Left forelimb (tissue), 1 donor: ENCODE measurements at places on chromosomes 2 and 18.

DNA sequence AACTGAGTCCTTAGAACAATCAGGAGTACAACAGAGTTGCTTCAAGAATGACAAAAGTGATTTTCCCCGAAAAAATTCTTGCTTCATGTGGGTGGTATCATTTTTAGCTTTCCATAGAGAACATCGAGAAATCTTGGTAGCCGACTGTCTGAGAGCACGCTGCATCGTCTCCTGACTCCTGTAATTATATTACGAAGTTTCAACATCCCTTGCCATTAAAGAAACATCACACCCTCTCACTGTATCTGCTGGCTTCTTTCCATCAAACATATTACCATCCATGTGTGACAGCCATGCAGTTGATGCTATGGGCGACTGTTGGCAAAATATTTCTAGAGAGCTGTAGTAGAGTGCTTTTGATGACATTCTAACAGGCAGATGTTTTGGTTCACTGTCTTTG, 311.2 kb downstream of the CMPK2 start:
- no peak for DNase-seq

- DNase-seq = no peak
Measured at GRCh38 chr2:62785810-62786597, 80.5 kb downstream of the EHBP1 start.

DNA sequence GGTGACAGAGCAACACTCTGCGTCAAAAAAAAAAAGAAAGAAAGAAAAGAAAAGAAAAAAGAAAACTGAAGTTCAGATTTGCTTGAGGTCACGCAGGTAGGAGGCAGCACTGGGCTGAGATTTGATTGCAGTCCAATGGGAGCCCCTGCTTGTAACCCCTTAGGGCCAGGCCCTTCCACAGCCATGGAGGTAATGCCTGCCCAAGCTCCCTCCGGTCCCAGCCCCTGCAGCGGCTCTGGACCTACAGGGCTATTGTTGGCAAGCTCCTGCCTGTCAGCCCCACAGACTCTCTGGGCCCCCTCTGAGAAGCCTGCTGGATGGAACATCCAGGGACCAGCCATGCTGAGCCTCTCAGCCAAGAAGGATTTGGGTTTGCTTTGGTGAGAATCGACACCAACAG, 12.2 kb downstream of the ZFP36L2 start:
- no peak for DNase-seq

DNA sequence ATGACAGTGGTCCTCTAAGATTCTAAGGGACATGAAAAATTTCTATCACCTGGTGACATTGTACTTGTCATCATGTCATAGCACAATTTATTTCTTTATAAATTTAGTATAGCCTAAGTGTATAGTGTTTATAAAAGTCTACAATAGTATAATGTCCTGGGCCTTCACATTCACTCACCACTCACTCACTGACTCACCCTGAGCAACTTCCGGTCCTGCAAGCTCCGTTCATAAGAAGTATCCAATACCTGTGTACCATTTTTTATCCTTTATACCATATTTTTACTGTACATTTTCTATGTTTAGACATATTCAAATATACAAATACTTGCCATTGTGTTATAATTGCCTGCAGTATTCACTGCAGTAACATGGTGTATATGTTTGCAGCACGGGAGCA, 72.8 kb upstream of the DSEL start:
- no peak for DNase-seq

DNA sequence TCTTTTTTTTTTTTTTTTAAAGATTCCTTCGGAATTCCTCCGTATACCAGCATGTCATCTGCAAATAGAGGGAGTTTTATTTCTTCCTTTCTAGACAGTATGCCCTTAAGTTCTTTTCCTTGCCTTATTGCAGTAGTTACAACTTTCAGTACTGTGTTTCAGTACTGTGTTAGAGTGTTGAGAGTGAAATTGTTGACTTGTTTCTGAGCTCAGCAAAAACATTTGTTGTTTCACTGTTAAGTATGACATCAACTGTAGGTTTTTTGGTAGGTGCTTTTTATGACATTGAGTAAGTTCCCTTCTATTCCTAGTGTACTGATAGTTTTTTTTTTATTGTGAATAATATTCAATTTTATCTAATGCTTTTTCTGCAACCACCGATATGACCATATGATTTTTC, 43.9 kb downstream of the ACVR2A start:
- DNase-seq = no peak

GRCh38 chr2:71664161-71664560, 210.8 kb downstream of the DYSF start:
- DNase-seq = no peak

DNA sequence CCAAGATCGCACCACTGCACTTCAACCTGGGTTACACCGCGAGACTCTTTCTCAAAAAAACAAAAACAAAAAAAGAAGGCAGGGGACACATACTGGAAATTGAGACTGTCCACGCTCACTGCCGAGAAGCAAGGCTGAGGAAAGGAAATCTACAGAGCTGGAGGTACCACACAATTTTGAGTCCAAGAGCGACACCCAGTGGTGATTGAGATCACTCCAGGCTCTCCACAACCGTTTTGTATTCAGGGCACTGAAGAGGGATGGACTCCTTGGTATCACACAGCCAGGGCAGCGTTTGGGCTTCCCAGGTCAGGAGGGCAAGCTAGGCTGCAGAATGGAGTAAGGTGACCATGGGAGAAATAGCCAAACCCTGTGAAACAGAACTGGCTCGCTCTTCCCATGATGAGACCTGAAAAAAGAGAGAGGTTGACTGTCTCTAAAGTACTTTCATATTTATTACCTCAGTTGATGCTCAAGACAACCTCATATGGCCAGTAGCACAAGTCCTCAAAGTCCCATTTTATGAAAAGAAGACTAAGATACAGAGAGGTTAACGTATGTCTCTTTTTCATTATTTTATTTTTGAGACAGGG, 74.5 kb upstream of the YPEL5 start:
- no peak for DNase-seq

DNA sequence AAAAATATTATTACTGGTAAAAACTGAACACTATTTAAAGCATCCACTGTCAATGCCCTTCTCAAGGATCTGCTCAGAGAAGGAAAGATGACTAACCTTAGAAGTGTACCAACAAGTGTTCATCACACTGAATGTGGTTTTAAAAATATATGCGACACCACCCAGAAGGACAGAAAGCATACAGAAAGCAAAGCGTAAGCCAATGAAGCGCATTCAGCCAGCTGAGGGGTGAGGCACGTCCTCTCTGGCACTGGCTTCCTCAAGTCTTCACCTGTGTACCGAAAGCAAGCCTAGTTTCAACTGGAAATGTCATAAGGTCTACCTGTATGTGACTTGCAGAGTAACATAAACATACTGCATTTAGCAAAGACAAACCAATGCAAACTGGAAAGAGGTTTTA, 88.8 kb downstream of the PSMG2 start:
- no peak for DNase-seq

DNA sequence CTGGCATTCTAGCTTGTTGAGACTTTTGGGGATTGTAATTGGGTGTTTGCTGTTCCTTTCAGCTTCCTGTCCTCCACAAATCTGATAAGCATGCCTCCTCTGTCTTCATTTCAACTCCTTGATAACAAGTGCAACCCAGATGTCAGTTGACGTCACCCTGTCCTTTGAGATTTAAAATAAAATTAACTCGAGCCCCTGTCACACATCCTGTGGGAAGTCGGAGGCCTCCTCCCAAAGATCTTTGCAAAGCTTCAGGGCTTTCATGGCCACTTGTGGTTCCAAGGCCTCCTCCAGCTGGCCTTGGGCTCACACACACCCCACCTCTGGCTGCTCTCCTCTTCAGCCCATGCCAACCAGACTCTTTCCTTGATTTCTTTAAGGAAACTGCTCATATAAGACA, 69.9 kb upstream of the ITGA6 start:
- no peak for DNase-seq

DNA sequence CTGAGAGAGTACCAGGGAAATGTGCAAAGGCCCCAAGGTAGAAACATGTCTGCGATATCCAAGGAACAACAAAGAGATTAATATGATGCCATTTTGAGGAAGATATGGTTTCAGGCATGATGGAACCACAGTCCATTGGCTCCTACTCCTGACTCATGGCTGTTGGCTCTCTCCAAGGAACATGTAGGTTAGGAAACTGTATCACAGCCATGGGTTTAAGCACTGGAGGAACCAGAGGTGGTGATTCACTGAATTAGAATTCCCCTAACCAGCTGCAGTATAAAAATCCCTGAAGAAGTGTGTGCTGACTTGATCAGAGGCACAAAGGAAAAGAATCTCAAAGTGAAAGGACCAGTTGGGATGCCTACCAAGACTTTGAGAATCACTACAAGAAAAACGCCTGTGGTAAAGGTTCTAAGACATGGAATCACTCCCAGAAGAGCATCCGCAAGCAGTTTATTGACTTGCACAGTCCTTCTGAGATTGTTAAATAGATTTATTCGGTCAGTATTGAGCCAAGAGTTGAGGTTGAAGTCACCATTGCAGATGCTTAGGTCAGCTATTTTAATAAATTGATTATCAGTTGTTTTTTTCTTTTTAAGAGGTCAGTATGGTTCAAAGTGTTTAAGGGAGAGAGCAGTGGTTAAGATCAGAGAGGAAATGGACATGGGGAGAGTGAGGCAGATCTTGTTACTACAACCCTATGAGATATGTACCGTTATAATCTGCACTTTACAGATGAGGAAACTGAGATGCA, 110.7 kb upstream of the OTX1 start:
- DNase-seq = no peak

- no peak for DNase-seq
Measured at GRCh38 chr2:127313406-127313805, 19.5 kb upstream of the ERCC3 start.

DNA sequence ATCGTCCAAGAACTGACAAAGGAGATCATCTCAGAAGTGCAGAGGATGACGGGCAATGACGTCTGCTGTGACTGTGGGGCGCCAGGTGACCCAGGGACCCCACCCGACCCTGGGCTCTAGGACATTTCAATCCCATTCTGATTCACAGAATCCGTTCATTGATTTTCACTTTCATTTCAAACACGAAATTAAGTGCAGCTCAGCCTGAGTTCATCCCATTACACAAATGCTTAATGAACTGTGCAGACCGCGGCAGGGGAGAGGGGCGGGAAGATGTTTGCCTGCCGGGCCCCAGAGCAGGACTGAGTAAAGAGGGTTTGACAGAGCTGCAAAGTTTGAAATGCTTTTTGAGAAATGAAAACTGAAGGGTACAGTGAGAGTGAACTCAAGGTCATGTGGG, 67.1 kb downstream of the ITGB1BP1 start:
- no peak for DNase-seq

GRCh38 chr18:45106331-45106774, 425.7 kb downstream of the SETBP1 start:
- DNase-seq = no peak

GRCh38 chr2:37665604-37666362, 5.7 kb downstream of the CDC42EP3 start:
- DNase-seq = no peak

DNA sequence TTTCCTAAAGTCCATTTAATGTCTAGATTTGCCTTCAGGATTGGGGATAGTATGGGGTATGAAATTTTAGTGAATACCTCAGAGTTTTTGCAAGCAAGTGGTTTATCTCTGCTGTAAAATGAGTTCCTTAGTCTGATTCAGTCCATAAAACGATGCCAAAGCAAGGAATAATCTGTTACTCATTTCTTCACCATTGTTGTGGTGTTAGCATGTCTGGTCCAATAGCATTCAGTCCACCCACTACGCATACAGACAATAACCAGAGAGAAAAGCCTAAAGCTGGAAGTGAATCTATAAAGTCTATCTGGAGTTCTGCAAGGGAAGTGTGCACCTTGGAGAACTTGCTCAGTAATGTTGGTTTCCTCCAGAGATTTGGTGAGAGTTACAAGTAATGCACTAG, 12.9 kb upstream of the DPP4 start:
- DNase-seq = no peak

GRCh38 chr2:45533771-45534170, 77.3 kb downstream of the SRBD1 start:
- DNase-seq = no peak

GRCh38 chr2:17835516-17835915, 19.3 kb downstream of the MSGN1 start:
- no peak for DNase-seq

DNA sequence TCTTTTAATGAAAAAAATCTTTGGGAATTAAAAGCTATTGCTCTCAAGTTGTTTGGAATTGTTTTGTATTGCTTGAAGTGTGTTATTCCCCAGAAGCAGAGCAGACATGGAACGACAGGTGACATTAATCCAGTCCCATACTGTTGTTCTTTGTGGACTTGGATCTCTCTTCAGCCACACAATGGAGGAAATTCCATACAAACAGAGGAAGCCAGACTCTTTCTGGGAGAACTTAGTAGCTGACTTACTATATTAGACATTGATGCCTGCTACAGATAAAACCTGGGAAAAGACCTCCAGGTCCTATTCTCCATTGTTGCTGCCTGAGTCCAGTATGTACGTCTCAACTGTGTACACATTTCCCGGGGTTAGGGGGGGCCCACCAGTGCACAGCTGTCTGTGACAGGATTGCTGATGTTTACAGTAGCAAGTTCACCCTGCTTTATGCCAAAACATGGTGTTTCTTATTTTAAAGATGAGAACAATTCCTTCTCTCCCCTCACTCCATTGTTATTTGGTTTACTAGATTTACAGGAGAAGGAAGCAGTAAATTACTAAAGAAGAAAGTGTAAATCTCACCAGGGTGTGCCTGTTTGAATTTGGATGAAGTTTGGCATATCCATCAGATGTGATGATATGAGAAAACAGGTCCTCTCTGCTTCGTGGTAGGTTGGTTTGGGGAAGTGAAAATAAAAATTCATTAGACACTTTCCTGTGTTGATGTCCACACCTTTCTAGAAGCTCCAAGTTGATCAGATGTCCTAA, 142.4 kb upstream of the RBBP8 start:
- DNase-seq = no peak

DNA sequence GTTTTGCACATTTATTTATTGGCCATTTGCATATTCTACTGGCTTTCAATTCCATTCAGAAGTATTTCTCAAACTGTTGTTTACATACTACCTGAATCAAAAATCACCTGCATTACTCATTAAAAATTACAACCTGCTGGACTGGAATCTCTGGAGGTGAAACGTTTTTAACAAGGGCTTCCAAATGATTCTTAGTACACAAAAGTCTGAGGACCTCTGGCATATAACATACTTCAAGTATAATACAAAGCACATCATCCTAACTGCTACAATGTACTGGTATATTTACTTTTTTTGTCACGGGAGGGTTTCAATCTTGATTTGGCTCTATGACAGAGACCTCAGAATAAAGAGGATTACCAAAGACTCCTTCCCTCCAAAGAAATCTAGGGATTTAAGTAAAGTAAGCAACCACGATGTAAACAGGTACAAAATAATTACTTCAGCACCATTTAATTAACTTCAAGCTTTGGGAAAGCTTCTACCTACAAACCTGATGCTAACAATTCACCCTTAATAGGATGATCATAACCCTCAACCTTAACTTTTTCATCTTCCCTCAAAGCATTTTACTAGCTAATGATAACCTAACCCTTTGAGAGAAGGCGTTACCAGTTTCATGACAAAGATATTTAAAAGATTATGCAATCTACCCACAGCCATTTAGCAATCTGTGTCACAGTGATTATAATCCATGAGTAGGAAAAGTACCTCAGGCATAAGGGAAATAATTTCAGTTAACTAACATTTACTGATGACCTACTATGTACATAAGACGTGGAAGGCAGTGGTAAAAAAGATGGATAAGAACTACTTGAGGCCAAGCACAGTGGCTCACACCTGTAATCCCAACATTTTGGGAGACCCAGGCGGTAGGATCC, 24.7 kb downstream of the ATAD2B start:
- DNase-seq = no peak

- DNase-seq = no peak
Measured at GRCh38 chr2:172380436-172381274, 46.7 kb upstream of the ITGA6 start.
